Pulmonary artery endothelial cell (primary cell): ENCODE measurements at places on chromosomes 4 and X. TPM values are rescaled to one million over a fixed set of nuclear protein-coding genes. Genes with fewer than 3 reads are reported as not detected.

GRCh38 chr4:59161249-59161648 is 2038.9 kb upstream of the ADGRL3 start:
- DNase-seq = no peak

DNA sequence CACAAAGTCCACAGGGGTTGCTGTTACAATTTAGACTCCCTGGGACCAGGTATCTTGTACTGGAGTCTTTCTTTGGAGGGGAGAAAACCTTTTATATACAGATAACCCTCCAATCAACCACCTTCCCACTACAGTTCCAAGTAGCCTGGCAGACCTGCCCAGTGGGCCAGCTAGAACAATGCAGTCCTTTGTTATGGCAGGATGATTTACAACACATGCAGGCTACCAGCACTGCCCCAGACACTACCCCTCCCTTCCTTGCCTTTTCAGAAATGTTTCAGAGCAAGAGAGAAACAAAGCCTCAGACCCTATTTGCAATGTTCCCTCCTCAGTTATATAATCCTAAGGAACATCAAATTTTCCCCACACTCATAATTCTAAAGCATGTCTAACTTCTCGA is 11.1 kb downstream of the RASL11B start:
- no peak for DNase-seq

The DGKQ gene
- 19.2 and 19.6 TPM in 2 replicates for total RNA-seq

The GAGE2A gene
- not detected in 2 replicates for total RNA-seq
